ENCODE measurements at places on chromosomes 3 and 15.

GRCh38 chr3:139642996-139643395 lies 34.8 kb downstream of the NMNAT3 start:
- no peak for DNase-seq

- DNase-seq = no peak
Observed at GRCh38 chr3:46904303-46905212, 27.0 kb downstream of the PTH1R start.

DNA sequence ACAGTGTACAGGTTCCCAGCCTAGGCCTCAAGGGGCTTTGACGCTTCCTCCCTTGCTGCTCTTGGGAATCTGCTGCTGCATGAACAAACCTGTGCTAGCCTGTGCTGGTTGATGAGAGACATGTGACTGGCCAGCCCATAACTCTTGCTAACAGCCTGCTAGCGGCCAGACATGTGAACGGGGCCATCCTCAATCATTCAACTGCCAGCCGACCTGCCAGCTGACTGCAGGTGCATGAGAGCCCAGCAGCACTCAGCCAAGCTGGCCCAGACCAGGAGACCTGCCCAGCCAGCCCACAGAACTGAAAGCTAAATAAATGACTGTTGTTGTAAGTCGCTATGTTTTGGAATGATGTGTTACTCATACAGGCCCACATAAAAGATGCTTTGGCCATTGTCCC lies 82.4 kb upstream of the DLG1 start:
- DNase-seq = no peak

DNA sequence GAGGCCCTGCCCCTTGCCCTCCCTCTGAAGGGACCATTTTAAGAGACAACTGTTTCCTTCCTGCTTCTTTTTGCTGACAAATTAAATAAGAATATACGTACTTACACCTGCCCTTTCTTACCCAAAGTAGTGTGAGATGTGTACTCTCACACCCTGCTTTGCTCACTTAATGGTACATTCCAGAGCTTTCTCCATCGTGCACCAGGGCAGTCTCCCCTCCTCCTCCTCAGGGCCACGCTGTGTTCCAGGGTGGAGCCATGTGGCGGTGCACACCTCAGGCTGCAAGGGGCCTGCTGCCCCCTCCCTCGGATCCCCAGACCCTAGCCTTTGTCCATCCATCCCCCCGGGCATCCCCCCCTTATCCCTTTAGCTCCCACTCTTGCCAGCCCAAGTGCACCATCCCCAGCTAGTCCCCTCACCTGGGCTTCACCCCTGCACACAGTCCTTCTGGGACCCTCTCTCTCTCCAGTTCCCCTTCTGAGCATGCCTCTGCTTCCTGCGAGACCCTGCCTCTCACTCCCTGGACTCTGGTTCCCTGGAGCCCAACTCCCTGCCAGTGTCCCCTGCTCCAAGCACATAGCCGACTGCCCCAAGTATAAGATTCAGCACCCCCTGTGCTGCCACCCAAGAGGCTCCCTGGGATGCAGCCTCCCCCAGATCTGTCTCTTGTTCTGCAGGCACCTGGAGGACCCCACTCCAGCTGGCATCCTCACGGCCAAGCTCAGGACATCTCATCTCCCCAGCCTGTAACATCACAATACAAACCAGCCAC lies 89.5 kb upstream of the IQSEC1 start:
- DNase-seq = no peak

GRCh38 chr3:4458961-4459360 lies 8.1 kb downstream of the SUMF1 start:
- no peak for DNase-seq

- DNase-seq = no peak
Observed at GRCh38 chr3:168121184-168122017, 25.7 kb upstream of the GOLIM4 start.

DNA sequence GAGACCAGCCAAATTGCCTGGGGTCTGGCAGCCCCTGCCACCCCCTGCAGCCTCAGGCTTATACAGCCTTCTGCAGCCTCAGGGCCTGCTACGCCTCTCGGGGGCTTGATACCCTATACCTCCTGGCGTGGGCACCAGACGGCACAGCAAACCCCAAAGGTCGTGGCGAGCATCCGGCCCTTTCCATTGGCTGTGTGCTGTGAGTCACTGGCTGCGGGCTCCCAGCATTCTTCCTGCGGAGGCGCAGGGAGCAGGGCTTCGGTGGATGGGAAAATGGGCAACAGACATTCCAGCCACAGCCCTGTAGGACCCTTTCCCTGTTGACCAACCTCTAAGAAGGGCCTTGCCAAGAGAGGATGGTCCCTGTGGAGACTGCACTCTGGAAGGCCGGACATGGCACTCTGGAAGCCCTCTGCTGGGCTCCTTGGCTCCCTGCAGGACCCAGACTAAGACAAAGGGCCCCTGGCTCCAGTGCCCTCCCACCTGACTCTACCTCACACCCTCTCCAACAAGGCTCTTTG lies 59.6 kb downstream of the ITGA11 start:
- peak; percentile 23 for DNase-seq

DNA sequence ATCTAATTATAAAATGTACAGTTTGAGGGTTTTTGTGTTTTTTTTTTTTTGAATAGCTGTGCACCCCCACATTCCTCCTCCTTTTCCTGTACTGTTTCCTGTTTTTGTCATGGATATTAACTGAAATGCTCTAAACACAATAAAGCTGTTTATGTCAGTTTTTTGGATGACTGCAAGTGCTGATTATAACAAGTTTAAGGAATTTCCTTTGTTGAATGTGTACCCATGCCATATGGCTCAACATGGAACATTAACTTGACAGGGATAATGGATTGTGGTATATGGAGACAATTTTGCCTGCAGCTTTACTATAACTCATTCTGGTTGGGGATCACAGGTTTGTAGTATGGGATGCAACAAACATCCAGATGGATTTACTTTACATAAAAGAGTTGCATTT lies 216.4 kb downstream of the TCF12 start:
- no peak for DNase-seq

Data from SHP77 (cell line).